ENCODE measurements at places on chromosomes 2 and 18.

DNA sequence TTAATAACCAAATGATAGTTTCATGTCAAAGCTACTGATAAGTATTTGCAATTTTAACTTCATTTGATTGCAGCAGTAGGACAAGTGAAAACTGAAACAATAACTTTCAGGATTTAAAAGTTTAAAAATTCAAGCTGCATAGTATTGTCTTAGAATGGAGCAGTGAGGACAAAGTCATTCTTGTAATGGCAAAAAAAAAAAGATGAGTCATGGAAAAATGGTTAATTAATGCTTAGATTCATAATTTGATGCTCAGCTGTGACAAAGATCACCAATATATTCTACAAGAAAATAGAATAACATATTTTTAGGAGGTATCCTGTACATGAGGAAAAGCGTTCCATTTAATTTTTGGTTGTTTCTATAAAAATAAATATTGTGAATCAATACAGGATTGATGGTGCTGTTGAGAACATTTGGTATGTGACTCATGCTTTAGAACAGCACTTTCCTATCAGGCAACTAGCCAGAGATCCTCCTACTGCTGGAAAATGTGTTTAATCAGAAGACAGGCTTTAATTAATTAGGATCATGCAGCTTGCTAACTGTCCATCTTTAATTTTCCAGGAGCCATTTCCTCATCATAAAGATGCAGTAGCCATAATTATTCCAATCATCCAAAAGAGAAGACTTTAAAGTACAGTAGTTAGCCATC, 239.0 kb upstream of the MMADHC start:
- no peak for DNase-seq

DNA sequence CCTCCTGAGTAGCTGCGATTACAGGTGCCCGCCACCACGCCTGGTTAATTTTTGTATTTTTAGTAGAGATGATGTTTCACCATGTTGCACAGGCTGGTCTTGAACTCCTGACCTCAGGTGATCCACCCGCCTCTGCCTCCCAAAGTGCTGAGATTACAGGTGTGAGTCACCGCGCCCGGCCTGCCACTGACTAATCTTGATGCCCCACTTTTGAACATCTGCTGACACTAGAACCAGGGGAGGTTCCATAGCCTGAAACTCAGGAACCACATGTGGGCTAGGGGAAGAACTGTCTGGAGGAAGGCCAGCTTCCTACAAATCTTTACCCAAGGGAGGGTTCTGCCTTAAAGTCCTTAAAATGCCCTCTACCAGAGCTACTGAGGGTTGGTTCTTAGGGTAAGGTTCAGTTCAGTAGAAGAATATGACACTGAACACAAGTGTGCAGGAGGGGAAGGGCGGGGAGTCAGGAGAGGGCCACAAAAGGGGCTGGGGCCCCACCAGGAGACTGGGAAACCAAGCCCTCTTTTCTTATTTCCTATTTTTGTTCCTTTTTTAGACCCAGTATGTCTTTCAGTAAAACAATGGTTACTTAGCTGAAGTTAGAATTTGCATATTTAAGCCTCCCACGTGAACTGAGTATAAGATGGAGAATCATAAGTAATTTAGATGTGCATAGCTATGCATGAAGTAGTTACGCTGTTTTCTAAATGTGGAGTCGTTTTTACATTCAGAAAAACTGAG, 6.3 kb upstream of the RAB31 start:
- no peak for DNase-seq

- DNase-seq, result no peak
These were observed 9.1 kb downstream of the GLI2 start for GRCh38 chr2:120744817-120745216.

DNA sequence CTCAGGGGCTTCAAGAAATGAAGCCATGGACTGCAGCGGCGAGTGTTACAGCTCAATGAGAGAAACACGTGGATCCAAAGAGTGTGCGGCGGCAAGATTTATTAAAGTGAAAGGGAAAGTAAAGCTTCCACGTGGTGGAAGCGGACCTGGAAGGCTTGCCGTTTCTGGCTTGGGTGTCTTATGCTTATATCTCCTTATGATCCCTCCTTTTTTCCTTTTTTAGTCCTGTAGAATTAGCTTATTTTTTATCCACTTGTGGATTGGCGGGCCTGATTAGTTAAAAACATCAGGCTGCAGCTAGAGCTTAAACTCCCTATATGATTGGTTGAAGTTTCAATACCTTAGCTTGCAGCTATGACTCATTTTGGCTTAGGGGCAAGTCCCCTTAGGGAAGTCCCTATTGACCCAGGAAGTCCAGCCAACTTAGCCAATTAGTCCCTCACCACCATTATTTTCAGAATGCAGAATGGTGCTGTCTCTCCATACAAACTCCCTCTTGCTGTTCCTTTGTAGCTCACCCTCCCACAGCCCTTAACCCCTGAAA, 11.6 kb upstream of the HNMT start:
- no peak for DNase-seq

- DNase-seq, result no peak
These were observed 81.0 kb downstream of the EDAR start for GRCh38 chr2:108907822-108908712.

DNA sequence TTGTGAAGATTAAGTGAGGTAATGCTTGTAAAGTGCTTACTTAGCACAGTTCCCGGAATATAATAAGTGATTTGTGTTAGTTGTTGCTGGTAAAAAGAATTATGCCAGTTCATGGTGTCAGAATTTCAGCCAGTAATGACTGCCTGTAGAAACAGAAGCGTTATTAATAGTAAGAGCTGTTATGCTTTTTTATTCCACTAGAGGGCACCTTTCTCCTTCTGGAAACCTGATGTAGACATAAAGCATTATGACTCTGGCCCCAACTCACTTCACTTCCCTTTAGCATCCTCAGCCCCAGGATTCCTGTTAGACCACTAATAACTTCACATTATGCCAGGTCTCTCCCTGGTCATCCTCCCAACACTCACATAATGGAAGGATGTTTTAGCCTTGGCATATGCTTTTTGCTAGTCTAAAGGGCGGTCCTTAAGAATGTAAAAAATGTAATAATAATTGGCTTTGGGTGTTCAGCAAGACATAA, 34.9 kb downstream of the C18orf54 start:
- DNase-seq, result no peak

DNA sequence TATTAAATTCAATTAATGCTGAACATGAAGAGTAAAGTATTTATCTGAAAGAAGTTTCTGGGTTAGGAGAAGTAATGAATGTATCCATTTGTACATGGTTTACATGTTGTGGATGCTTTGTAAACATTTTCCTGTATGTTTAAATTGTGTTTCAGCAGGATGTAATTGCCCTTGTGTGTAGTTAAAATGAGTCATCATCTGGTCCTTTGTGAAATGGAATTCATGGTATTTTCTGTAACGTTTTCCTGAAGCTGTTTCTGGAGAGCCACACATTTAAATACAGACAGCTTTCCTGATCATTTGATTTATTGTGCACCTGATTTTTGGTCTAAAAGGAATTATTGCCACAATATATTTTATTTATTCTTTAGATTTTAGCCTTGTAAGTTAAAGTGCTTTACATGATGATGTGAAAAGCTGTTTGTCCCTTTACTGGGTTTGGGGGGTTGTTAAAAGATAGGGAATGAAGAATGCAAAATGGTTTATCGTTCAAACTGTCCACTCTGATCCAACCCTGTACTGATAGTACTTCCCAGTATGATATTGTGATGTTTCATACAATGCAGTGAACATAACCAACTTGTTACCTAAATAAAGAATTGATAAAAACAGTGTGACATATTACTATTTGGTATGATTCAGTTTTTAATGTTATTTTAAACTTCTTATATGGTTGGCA, 41.7 kb upstream of the SLC3A1 start:
- peak; percentile 24 for DNase-seq

GRCh38 chr2:143034292-143035074, 94.7 kb upstream of the ARHGAP15 start:
- peak; percentile 40 for DNase-seq

DNA sequence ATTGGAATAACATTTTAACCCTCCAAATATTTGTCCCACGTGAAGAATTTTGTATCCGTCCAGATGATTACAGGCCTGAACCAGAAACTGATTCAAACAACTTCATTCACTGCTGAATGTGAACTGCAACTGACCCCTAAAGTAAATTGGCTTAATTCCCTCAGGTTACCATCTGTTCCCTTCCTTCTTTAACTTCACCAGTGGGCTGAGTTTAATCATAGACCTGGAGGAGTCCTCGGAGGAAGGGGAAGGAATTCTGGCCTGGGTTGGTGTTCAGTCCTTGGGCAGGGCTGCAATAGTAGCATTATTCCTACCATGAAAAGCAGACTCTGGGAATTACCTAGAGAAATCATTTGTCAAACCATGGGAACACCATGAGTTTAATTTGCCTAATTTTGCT, 207.4 kb downstream of the TMEM247 start:
- no peak for DNase-seq

DNA sequence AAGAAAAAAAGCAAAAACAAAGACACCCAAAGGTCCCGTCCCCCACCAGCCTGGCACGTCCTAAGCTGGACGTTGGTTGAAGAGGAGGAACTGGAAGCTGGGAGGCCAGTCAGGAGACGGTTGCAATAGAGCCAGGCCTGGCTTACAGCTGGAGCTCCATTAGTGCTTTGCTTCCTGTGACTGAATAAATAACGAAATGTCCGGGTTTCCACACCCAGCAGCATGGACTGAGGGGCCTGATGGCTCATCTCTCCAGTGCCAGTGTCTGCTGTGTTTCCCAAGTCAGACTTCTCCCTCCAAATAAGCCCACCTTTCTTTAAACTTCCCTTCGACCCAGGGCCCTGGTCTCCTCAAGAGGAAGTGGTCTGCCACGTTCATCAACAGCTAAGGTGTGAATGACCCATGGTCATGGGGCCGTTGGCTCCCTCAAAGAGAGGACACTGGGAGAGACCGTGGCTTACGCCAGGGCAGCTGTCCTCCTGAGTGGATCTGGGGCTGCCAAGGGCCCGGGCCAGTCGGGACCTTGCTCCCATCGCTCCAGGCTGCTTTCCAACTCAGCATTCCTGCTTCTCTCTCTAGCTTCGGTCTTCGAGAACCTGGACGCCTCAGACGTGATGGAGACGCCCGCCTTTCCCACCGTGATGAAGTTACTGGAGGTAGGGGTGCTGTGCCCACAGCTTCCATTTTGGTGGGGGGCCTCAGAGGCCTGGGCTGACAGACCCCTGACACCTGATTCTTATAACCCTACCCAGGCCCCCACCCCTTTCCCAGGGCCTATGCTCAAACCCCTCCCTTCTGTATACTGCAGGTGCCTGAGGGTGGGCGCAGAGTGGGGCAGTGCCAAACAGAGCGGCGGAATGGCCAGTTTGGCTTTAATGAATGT, 44.9 kb downstream of the MYO7B start:
- no peak for DNase-seq

DNA sequence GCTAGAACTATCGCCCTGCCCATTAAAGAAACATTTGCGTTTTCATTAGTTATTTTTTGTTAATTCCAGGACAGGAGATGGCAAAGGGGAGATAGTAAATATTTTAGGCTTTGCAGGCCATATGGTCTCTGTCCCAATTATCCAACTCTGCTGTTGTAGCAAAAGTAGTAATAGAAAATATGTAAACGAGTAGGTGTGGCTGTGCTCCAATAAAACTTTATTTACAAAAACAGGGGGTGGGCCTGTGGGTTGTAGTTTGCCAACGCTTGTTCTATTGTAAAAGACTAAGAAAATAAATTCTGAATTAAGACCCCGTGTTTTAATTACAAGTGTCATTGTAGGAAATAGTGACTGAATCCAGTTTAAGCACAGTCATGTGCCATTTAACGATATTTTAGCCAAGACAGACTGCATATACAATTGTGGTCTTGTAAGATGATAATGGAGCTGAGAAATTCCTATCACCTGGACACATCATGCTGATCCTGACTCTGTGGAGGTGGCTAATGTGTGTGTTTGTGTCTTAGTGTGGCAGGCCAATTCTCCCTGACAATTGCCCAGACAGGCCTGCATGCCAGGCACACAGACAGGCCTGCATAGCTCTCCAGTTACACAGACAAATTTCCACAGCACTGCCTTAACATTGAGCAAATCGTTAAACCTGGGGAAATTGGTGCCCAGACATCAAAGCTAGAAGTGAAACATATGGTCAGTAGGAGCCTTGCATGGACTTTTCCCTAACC, 76.4 kb downstream of the SKA1 start:
- DNase-seq, result no peak

GRCh38 chr18:59957957-59958356, 58.2 kb downstream of the PMAIP1 start:
- peak; percentile 38 for DNase-seq

- DNase-seq, result no peak
These were observed 7.3 kb downstream of the RBMS1 start for GRCh38 chr2:160486341-160486740.

- DNase-seq, result no peak
These were observed 39.3 kb downstream of the KCNIP3 start for GRCh38 chr2:95336406-95336805.

- no peak for DNase-seq
These were observed 48.3 kb downstream of the WDFY1 start for GRCh38 chr2:223896833-223897311.

DNA sequence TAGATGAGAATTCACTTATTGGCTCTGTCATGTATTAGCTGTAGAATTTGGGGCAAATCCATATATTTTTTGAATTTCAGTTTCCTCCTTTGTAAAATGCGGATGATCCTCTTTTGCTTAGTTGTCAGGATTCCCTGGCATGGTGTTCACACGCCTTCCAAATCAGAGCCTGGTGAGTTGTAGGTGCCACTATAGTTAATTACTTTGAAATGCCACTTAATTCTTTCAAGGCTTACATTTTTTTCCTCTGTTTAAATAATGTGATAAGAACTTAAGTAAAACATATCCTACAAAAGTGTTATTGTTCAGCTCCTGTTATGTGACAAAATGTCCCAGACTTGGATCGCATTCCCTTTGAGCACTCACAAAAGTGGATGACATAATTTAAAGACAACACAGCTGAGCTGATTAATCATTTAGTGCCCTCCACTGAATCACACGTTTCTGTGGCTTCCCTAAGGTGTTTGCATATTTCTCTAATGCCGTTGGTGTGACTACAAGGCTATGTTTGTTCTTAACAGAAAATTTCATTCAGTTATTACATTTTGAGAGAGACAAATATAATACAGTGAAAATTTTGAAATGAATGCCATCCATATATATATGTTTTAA, 471.2 kb upstream of the CHST9 start:
- DNase-seq, result no peak
